ENCODE measurements at places on chromosomes 3 and 15.

DNA sequence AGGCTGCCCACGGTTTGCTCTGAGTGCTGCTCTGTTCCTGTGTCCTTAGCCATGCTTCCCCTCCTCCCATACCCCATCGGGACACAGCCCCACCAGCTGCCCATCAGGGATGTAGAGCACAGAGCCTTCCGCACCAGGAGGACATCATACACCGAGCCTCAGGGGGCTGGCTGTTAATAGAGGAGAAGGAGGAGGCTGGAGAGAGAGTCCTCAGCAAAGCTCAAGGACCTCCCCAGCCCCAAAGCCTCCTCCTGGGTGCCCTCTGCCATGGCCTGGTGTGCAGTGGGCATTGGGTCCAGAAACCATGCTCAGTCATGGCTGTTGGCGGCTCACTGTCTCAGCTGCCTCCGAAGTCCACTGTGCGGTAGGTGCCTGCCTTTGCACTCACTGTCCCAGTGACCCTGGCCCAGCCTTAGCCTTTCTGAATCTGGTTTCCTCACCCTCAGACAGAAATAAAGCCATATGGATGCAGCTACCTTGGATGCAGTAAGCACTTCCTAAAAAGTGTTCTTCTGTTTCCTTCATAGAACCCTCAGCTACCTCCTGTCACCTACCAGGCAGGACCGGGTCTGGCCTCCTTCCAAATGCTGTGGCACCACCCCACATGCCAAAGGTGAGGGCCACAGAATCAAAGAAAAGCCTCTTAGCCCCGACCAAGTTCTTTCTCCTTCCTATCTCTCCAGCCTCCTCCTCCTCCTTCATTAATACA lies 53.9 kb downstream of the ACAD9 start:
- DNase-seq, result no peak

- no peak for DNase-seq
Measured at GRCh38 chr3:66344391-66344811, 123.6 kb downstream of the SLC25A26 start.

DNA sequence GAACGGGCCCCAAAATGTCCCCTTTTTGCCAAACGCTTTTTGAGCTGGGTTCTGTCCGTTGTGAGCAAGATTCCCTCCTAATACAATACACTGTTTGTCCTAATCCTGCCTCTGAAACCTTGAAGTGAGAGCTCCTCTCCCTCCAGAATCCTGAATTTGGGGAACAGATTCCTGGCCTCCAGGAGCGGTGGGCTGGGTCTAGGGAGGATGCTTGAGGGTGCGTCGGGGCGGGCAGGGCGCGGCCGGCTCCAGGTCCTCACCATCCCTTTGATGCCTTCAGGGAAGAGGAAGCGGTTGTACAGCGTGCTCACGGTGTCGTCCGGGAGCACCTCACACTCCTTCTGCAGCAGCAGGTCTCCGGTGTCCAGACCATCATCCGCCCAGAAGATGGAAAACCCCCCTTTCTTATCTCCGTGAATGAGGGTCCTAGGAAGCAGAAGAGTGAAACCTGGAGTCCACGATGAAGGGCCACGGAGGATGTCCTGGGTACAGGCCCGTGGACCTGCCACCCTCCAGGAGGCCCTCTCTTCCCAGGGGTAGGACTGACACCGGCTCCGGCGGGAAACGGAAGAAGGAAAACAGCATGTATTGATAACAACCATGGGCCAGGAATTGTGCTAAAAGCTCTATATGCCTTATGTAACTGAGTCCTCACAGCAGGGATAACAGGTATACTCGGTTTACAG lies 23.2 kb downstream of the ALDH1L1 start:
- no peak for DNase-seq

GRCh38 chr3:22013641-22014040 lies 262.6 kb upstream of the ZNF385D start:
- DNase-seq, result no peak

GRCh38 chr3:27659279-27660021 lies 62.7 kb downstream of the EOMES start:
- no peak for DNase-seq

GRCh38 chr15:28096411-28096669 lies 2.8 kb downstream of the OCA2 start:
- no peak for DNase-seq

GRCh38 chr15:59170295-59171066 lies 36.2 kb upstream of the LDHAL6B start:
- DNase-seq, result no peak

DNA sequence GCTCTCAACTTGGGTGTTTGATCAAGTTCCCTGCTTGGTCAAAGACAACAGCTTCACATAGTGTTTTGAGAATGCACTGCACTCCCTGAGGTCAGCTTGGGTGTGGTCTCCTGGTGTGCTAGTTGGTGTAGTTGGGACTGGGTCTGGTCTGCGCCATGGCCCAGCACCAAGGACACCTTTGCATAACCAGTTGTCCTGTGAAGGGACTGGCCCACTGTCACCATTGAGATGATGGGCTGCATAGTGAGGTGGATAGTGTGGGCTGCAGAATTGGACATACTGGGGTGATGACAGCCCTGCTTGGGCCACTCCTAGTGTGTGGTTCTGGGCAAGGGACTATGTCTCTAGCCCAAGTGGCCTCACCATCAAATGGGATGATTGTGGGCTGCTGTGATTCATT lies 9.5 kb downstream of the RPSA start:
- DNase-seq, result no peak

GRCh38 chr3:15693355-15693754 lies 91.8 kb downstream of the BTD start:
- DNase-seq, result no peak

- no peak for DNase-seq
Measured at GRCh38 chr15:85536341-85536740, 155.9 kb downstream of the AKAP13 start.

DNA sequence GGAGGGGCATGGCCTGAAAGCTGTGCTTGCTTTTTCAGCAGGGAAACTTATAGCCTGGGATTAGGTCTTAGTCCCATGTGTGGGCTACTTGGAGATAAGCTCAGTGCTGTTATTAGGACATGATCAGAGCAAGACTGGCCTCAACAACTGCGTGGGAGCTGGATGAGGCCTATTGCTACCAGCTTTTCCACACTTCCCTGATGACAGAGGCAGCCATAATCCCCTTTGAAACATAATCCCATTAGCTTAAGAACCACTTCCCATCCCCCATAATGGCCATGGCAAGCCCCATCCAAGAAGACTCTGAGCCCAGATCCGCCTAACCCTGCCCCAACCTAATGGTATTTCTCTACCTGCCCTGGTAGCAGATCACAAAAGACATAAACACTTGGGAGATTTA lies 26.6 kb upstream of the GK5 start:
- DNase-seq, result no peak

DNA sequence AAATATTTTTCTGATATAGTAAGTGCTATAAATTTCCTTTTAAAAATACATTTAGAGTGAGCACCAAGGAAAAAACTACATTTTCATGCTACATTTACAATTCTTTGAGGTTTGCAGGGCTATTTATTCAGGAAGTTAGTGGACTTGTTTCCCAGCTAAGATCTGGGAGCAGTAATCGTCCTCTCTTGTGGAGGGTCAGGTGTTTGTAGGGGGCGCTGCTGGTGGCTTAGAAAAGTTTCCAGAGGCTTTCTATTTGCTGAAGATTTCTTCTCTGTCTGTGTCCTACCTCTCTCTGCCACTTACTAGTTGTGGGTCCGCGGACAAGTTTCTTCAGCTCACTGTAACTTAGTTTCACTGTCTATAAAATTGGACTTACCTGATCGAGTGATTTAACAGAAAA lies 163.9 kb downstream of the PEX5L start:
- DNase-seq, result no peak
